ENCODE measurements at places on chromosomes 11 and 22. TPM values are rescaled to one million over a fixed set of nuclear protein-coding genes. Genes with fewer than 3 reads are reported as not detected.

KCNJ1 gene
- not detected for total RNA-seq

SLC25A45 gene
- 0.98 TPM for total RNA-seq

LBHD1 gene
- 4.1 TPM for total RNA-seq

MUC6 gene
- total RNA-seq, result not detected

APOBEC3B gene
- total RNA-seq, result 32.9 TPM

MB gene
- total RNA-seq, result not detected

MS4A7 gene
- total RNA-seq, result not detected

CTSW gene
- total RNA-seq, result 0.81 TPM

BTBD18 gene
- not detected for total RNA-seq

MAPK8IP1 gene
- 13.9 TPM for total RNA-seq

SLC25A18 gene
- not detected for total RNA-seq

HORMAD2 gene
- total RNA-seq, result 0.51 TPM

Data from mesangial cell (primary cell).